ENCODE measurements at places on chromosomes 12 and 14. TPM values are rescaled to one million over a fixed set of nuclear protein-coding genes. Genes with fewer than 3 reads are reported as not detected.

- no peak for DNase-seq
Measured at GRCh38 chr12:56300644-56301464, 724 bp upstream of the CS start.

GRCh38 chr14:100965296-100965695 is 61.8 kb upstream of the RTL1 start:
- no peak for DNase-seq

GRCh38 chr12:95520816-95521215 is 30.5 kb downstream of the USP44 start:
- DNase-seq, result no peak

DNA sequence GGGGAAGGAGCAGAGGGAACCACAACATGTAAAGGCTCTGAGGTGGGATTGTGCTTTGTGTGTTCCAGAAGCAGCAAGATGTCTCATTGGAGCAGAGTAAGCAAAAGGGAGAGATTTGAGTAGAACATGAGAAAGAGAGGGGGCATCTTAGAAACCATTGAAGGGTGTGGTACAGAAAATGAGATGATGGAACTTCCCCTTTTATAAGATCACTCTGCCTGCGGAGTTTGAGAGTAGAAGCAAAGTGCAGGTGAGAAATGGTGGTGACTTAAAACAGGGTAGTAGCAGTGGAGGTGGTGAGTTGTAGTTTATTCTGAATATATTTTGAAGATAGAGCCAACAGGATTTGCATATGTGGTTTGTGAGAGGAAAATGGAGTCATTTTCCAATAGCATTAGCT is 56.0 kb downstream of the FBXO34 start:
- DNase-seq, result no peak

- DNase-seq, result no peak
Measured at GRCh38 chr14:100748944-100749343, 22.3 kb downstream of the DLK1 start.

- no peak for DNase-seq
Measured at GRCh38 chr12:91210618-91211017, 28.0 kb upstream of the DCN start.

GRCh38 chr14:97490521-97491070 is 693.4 kb downstream of the VRK1 start:
- DNase-seq, result no peak

DNA sequence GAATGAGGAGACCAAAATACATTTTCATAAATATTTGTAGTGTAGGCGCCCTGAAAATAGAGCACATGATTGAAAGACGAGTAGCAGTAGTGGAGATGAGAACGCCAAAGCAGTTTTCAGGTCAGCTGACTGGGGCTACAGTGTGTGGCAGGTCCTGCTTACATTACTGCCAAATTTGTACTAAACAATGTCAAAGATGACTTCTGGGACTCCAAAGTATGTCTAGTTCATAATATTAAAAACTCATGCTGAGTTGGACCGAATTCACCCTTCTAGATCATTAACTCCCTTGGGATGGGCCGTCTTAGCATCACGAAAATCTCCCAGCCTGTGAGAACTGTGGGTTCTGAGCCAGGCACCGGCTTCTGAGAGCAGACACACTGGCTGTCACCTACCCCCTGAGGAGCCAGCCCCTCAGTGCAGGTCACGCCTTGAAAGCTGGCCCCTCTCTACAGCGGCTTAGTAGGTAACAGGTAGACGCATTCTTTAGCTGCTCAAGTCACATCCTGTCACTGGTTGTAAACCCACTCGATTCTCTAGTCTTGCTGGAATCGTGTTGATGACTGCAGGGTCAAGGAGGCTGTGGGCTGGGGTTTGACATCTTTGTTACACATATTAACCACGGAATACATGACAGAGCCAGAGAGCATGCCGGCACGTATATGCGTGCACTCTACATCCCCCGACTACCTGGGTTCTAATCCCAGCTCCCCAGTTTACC is 210.4 kb downstream of the ETV6 start:
- DNase-seq, result no peak

- no peak for DNase-seq
Measured at GRCh38 chr14:50741567-50741966, 73.5 kb upstream of the SAV1 start.

- DNase-seq, result no peak
Measured at GRCh38 chr14:102966681-102967505, 44.4 kb downstream of the AMN start.

Gene RNF31
- total RNA-seq, result 31.3 TPM

Gene TSPAN19
- total RNA-seq, result not detected

Measured in cardiac septum (tissue), 1 donor.